ENCODE measurements at places on chromosomes 4 and X.
A peak's percentile ranks its signal among the peaks of the same experiment; 100 is the strongest.

GRCh38 chr4:184169225-184169867, 48.3 kb downstream of the ENPP6 start:
- DNase-seq: no peak

- no peak for DNase-seq
Measured at GRCh38 chr4:38600575-38600974, 63.4 kb upstream of the KLF3 start.

GRCh38 chr4:17012451-17012850, 114.0 kb upstream of the LDB2 start:
- no peak for DNase-seq

DNA sequence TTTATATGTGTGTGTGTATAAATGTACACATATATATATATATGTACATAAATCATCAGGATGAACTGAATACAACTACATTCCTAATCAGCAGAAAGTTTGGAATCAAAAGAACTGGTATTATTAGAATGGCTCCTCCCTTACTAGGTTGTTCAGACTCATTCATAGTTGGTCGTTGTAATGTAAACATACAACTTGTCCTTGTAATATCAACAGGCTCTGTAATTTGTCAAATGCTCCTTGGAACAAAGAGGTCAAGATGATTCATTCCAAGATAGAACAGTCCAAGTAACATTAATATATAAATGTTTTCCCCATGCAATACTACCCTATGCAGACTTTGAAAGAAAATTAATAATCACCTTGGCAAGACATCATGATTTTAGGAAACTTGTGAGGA, 351.4 kb upstream of the SMIM31 start:
- DNase-seq: no peak

- DNase-seq: no peak
Measured at GRCh38 chr4:174216799-174217272, 66.6 kb downstream of the FBXO8 start.

DNA sequence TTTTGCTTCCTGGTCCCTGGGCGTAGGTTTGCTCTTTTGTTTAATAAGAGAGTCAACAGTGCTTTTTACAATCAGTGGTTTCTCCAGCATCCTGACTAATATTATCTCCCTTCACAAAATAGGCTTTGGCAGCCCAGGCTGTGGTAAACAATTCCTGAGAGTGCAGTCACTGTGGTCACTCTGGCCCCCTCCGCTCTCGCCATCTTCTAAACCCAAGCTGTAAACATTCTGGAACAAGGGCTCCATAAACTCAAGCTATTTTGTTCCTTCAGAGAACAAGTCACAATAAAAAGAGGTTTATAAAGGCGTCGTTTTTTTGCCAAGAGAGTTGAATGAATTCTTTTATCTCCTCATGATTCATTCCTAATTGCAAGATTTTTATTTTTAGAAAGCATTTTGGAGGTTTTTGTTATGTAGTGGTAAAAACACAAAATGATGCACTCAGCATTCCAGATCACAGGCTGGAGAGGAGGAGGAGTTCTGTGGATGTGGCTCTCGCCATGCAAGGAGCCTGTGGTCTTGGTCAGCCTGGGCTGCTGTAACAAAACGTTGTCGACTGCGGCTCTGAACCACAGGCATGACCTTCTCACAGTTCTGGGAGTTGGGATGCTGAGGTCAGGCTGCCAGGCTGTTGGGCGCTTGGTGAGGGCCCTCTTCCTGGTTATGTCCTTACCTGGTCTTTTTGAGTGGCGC, 486.4 kb upstream of the FAT1 start:
- no peak for DNase-seq

GRCh38 chr4:158129694-158130093, 43.1 kb downstream of the GASK1B start:
- DNase-seq: no peak

DNA sequence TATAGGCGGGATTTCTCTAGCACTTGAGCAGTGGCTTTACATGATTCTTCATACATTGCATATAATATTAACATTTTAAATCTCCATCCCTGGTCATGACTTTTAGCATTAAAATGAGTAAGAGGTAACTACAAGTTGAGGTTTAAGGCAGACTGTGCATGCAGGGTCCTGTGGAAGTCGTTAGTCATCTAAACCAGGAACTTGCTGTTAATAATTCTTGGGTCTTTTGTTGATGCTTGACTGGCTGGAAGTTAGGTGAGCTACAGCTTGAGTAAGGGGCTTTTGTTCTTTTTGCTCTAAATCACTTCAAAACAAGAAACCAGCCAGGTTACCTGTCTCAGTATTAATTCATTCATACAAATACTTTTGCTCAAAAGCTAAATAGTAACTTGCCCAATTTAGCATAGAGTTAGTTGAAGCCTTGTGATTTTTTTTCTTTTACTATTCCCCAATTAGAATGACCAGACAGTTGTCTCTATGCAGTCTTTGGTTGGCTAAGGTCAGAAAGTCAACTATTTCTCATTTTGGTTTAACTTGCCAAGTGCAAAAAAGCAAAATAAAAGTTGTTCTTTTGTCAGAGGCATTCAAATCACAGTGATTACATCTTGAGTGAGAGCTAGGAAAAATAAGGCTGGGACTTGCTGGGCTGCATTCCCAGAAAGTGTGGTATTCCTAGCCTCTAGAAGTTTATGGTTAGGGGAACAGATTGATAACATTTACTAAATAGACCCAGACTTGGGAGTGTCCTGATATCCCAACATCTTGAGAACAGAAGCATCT, 516.9 kb downstream of the PDHA2 start:
- no peak for DNase-seq

DNA sequence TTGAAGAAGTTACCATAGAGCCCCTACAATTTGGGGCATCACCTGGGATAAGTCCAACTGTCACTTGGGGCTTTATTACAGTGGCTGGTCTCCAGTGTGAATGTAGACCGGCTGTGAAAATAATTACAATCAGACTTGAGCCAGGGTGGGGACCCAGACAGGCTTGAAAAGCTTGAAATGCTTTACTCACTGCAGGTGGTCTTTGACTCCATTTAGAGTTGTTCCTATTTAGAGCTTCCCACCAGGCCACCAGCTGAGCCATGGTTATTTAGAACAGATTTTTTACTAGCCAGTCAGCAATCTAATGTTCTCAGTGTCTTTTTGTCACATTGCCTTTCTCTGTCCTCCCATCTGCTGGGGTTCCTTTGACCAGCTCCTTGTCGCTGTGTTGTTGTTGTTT, 5.7 kb downstream of the ARHGAP10 start:
- no peak for DNase-seq

- no peak for DNase-seq
Measured at GRCh38 chr4:104330125-104330905, 164.4 kb downstream of the CXXC4 start.

GRCh38 chrX:31392513-31392912, 320.7 kb upstream of the FTHL17 start:
- no peak for DNase-seq

- DNase-seq: no peak
Measured at GRCh38 chr4:78372355-78372988, 179.1 kb upstream of the ANXA3 start.

DNA sequence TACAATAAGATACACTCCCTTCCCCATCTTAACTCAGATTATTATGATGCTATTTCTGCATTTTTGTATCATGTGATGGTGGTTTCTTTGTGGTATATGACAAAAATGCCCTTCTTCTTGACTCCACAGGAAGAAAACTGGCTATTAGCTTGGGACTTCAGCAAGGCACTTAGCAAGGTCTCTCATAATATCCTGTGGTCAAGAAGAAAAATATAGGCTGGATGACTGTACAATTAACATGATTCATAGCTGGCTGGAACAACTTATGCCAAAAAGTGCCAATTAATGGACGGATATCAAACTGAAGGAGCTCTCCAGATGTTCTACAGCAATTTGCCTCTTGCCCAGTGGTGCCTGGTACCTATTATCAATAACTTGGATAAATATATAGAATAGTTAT, 2.3 kb upstream of the MID1IP1 start:
- DNase-seq: no peak

GRCh38 chr4:86977621-86978184, 42.9 kb downstream of the AFF1 start:
- DNase-seq: no peak

DNA sequence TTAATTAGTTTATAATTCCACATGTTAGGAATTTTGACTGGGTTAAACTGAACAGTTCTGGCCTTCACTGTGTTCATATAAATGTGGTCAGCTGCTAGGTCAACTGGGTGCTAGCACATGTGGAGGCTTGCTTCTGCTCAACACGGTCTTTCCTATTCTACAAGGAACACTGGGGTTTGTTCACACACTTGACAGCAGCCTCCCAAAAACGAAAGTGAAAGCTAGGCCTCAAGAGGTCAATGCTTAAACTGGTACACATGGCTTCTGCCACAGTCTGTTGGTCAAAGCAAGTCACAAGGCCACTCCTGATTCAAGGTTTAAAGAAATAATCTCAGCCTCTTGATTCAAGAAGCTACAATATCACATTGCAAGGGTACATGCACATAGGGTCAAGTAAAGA, 126.5 kb downstream of the QDPR start:
- no peak for DNase-seq

GRCh38 chrX:154121961-154122360, 22.1 kb upstream of the OPN1LW start:
- DNase-seq: no peak

DNA sequence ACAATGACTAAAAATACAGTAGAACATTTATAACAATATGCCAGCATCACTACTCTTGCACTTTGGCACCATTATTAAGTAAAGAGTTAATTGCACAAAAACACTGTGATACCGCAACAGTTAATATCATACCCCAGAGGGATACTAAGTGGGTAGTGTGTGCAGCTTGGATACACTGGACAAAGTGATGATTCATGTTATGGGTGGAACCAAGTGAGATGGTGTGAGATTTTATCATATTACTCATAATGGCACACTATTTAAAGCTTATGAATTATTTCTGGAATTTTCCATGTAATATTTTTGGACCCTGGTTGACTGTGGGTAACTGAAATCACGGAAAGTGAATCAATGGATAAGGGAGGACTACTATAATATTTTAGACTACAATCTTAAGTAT, 265.3 kb downstream of the PCDH18 start:
- no peak for DNase-seq

GRCh38 chr4:184805462-184806228, 20.1 kb downstream of the ACSL1 start:
- peak; percentile 50 for DNase-seq

DNA sequence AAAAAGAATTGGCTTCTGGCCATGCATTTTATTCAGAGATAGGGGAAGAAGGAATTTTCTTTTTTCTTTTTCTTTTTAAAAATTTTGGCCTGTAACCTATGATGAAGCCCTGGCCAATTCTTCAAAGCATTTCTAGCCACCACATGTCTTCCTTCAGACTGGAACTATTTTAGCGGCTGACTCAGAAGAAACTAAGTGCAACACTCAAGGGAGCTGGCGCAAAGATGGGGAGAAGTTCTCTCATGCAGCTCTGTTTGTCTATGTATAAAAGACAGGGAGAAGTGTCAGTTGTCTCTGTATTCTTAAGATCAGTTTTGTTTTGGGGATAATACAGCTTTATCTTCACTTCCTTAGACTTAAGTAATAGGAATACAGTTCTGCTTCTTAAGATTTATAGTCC, 46.1 kb downstream of the MBNL3 start:
- DNase-seq: no peak

GRCh38 chr4:173547889-173548288, 17.9 kb upstream of the HAND2 start:
- no peak for DNase-seq

GRCh38 chr4:23485801-23486200, 404.0 kb downstream of the PPARGC1A start:
- no peak for DNase-seq

- no peak for DNase-seq
Measured at GRCh38 chr4:32073542-32073941, 1353.4 kb downstream of the PCDH7 start.

DNA sequence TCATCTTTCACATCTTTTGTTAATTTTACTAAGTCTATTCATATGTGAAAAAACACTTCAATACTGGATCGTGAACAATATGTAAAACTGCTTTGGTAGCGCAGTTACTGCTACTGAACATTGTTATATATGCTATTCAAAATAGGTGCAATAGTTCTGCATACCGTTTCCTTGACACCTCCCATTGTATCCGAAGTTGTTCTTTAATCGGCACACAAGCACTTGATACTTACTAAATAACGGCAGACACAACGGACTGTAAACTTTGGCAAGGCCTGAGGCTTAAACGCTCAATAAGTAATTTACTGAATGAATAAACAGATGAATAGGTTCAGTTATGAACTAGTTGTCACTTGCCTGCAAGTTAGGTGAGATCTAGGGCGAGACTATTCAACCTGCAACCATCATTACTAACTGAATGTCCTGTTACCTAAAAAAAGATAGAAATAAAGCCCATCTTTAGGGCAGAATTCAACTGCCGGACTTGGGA, 620 bp downstream of the ANAPC10 start:
- DNase-seq: no peak

- DNase-seq: peak; percentile 87
Measured at GRCh38 chr4:76589872-76590797, 155.1 kb downstream of the SHROOM3 start.

DNA sequence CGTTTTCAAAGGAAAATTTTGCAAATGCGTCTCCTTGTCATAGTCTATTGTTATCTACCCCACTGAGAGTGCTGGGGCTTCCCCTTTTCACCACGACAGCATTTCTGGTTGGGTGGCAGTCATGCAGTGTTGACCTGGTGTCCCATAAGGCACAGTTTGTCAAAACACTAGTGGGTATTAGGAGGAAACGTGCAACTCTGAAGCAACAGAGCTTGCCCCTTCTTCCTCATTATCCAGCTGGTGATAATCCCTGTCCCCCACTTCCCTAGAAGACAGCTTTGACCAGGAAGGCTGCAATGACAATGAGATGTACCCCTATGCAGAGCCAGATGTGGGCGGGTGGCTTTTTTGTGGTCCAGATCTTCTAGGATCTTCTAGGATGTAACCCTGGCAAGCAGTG, 1.8 kb downstream of the TBC1D1 start:
- no peak for DNase-seq

DNA sequence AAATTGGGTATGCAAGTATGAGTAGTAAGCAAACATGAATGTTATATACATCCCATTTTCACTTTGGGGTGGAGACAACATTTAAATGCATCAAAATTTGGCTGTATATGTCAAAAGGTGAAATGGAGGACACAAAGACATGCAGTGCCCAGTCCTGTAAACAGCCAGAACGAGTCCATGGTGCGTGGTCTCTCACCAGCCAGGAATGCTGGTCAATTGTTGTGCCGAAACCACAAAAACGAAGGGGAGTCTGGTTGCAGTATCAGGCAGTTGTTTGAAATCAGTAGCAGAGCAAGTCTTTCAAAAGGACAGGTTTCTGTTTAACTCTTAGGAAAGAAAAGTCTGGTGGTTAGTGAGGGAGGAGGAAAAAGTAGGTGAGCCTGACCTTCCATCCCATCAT, 22.3 kb upstream of the RNF150 start:
- no peak for DNase-seq

DNA sequence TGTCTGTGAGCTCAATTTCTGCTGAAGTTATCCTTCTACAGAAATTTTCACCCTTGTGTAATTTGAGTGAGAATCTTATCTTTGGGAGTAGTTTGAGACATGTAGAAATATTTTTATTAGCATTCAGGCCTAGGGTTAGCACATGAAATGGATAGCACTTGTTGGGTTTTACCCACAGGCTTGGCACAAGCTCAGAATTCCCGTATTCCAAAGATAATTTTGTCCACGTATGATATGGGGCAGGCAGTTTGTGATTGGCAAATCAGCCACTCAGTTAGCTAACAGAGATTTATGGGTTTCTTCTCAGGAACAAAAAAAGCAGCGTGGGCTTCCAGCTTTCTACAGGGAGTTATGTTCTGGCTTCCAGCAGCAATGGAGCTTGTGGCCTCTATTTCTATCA, 117.9 kb upstream of the DCAF8L1 start:
- no peak for DNase-seq

- no peak for DNase-seq
Measured at GRCh38 chr4:184100297-184100885, 117.3 kb downstream of the ENPP6 start.

Measured in cerebellar cortex (tissue), 1 donor.